ENCODE measurements at places on chromosomes 5 and 9. TPM values are rescaled to one million over a fixed set of nuclear protein-coding genes. Genes with fewer than 3 reads are reported as not detected.

- no peaks in the 10 kb centered on the region for H3K36me3 ChIP-seq
- DNase-seq, result no peak
- H3K4me1 ChIP-seq, result no peaks in the 10 kb centered on the region
- no peak overlapping the region for H3K4me3 ChIP-seq
- H3K27me3 ChIP-seq, result peaks cover 8% of the 10 kb centered on the region
- no peak overlapping the region for H3K27ac ChIP-seq
Observed at GRCh38 chr9:117290856-117291622, 123.8 kb downstream of the ASTN2 start.

DNA sequence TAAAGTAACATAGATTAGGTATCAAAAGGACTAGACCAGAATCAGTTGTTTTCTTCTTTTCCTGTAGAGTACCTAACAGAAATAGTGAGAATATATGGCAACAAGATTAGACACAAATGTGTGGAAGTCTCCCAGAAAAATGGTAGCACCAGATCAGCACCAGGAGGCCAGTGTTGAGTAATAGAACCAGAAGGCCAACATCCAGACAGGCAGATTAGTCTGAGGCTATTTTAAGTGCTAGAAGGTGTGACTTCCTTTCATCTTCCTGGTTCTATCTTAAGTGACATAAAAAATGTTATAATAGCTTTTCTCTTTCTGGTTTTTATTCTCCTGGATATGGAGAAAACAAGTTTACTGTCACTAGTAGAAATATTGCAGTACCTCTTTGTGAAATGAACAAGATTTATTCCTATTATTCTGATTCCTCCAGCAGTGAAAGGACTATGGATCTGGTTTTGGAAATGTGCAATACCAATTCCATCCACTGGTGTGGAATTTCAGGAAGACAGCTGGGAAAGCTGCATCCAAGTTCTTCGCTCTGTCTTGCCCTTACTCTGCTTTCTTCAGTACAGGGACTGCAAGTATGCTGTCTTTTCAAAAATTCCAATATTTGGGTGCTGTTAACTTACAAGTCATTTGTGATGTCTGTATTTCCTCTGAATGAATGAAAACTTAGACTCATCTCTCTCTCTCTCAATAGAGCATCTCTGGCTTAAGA, 39.1 kb downstream of the SHLD3 start:
- no peak for DNase-seq
- peaks cover 14% of the 10 kb centered on the region for H3K36me3 ChIP-seq
- no peak overlapping the region for H3K4me3 ChIP-seq
- no peaks in the 10 kb centered on the region for H3K27me3 ChIP-seq
- H3K27ac ChIP-seq, result no peak overlapping the region

- no peak for DNase-seq
- H3K36me3 ChIP-seq, result peaks cover 45% of the 10 kb centered on the region
- peaks cover 52% of the 10 kb centered on the region for H3K4me1 ChIP-seq
- H3K27me3 ChIP-seq, result no peaks in the 10 kb centered on the region
Observed at GRCh38 chr5:80174790-80175189, 81.1 kb downstream of the SERINC5 start.

- DNase-seq, result no peak
- no peak overlapping the region for H3K4me3 ChIP-seq
- H3K27me3 ChIP-seq, result no peaks in the 10 kb centered on the region
- no peaks in the 10 kb centered on the region for H3K4me1 ChIP-seq
- H3K27ac ChIP-seq, result no peak overlapping the region
- H3K36me3 ChIP-seq, result no peaks in the 10 kb centered on the region
Observed at GRCh38 chr5:143244000-143244736, 159.3 kb downstream of the NR3C1 start.

DNA sequence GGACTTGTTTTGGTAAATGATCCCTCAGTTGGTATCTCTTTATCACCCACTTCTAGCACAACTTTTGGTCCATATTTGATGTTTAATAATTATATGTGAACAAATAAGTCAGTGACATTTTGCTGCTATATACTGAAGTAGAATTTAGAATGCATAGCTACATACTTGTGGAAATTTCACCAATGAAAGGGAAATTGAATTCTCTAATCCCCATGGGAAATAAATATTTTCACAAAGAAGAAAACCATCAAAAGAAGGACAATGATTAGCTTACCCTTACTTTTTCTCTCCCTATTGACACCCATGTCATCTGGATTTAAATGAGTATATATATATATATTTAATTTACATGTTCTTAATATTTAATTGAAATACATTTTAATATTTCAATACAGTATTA, 94.3 kb upstream of the DAB2 start:
- H3K27me3 ChIP-seq, result no peaks in the 10 kb centered on the region
- H3K4me1 ChIP-seq, result no peaks in the 10 kb centered on the region
- DNase-seq, result no peak
- no peak overlapping the region for H3K27ac ChIP-seq
- no peaks in the 10 kb centered on the region for H3K36me3 ChIP-seq
- H3K4me3 ChIP-seq, result no peak overlapping the region

DNA sequence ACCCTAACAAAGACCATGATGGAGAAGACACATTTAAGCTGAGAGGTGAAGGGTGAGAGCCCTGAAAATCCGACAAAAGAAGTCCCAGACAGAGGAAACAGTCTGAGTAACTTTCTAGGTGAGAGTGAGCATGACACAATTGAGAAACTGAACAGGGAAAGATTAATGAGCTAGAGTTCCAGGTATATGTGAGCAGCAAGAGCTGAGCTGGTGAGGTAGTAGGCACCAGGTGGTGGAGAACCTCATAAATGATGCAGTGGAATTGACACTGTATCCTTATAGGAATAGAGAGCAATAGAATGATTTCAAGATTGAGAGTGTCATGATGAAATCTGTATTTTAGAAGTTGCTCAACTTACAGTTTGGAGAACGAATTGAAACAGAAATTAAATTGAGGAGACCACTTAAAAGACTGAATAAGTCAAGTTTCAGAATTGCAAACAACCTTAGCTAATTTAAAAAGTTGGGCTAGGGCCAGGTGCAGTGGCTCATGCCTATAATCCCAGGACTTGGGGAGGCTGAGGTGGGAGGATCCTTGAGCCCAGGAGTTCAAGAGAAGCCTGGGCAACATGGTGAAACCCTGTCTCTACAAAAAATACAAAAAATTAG, 89.8 kb downstream of the NREP start:
- DNase-seq, result no peak
- peak overlapping the region; percentile 27 for H3K27ac ChIP-seq
- H3K36me3 ChIP-seq, result no peaks in the 10 kb centered on the region
- H3K4me1 ChIP-seq, result peaks cover 8% of the 10 kb centered on the region
- no peak overlapping the region for H3K4me3 ChIP-seq
- no peaks in the 10 kb centered on the region for H3K27me3 ChIP-seq

GRCh38 chr5:228886-229285, 10.8 kb downstream of the SDHA start:
- no peak overlapping the region for H3K4me3 ChIP-seq
- peaks cover 31% of the 10 kb centered on the region for H3K36me3 ChIP-seq
- no peaks in the 10 kb centered on the region for H3K27me3 ChIP-seq
- peaks cover 3% of the 10 kb centered on the region for H3K4me1 ChIP-seq

- peaks cover 5% of the 10 kb centered on the region for H3K4me1 ChIP-seq
- H3K27ac ChIP-seq, result no peak within 1 kb of the TSS
- H3K36me3 ChIP-seq, result no peaks in the 10 kb centered on the region
- peak within 1 kb of the TSS; percentile 79 for H3K4me3 ChIP-seq
- H3K27me3 ChIP-seq, result peaks cover 69% of the 10 kb centered on the region
Observed at GRCh38 chr9:97038611-97039513, at the start of gene CTSV. Gene CTSV (minus strand): TSS chr9:97039142. CDS start chr9:97038043, 1,099 bp downstream.

DNA sequence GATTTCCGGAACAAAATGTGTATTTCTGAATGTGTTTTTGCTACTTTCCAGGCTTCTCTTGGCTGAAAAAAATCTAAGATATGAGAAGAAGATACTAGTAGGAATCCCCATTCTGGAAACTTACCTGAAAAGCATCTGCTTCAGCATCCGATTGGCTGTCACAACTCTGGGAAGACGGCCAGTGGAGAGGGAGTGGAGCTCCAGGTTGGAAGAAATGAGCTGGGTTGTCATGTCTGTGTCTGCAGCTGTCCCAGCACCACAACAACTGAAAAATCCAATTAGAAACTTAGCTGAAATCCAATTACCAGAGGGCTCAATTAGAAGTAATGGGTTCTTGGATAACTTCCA, 3.0 kb downstream of the PSMB7 start:
- H3K36me3 ChIP-seq, result peaks cover 44% of the 10 kb centered on the region
- H3K27ac ChIP-seq, result no peak overlapping the region
- H3K4me3 ChIP-seq, result no peak overlapping the region
- DNase-seq, result no peak
- no peaks in the 10 kb centered on the region for H3K27me3 ChIP-seq

DNA sequence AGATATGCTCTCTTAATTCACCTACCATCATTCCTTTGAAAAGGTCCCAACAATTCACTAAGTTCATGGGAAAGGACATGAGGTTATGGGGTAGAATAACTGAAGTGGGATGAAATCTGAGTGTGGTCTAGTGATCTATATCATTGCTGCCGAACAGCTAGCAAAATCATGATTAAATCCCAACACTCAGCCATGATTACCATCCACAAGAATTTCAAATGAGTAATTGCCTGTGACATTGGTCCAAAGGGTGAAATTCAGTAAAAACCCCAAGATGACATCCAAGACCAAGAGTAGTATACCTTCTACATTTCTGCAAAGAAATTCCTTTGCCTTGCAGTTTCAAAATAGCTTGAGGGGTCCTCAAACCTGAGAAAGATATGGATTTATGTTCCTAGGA, 225.6 kb downstream of the SPOCK1 start:
- no peak overlapping the region for H3K4me3 ChIP-seq
- no peaks in the 10 kb centered on the region for H3K4me1 ChIP-seq
- no peak for DNase-seq
- no peak overlapping the region for H3K27ac ChIP-seq
- H3K27me3 ChIP-seq, result peaks cover 5% of the 10 kb centered on the region

DNA sequence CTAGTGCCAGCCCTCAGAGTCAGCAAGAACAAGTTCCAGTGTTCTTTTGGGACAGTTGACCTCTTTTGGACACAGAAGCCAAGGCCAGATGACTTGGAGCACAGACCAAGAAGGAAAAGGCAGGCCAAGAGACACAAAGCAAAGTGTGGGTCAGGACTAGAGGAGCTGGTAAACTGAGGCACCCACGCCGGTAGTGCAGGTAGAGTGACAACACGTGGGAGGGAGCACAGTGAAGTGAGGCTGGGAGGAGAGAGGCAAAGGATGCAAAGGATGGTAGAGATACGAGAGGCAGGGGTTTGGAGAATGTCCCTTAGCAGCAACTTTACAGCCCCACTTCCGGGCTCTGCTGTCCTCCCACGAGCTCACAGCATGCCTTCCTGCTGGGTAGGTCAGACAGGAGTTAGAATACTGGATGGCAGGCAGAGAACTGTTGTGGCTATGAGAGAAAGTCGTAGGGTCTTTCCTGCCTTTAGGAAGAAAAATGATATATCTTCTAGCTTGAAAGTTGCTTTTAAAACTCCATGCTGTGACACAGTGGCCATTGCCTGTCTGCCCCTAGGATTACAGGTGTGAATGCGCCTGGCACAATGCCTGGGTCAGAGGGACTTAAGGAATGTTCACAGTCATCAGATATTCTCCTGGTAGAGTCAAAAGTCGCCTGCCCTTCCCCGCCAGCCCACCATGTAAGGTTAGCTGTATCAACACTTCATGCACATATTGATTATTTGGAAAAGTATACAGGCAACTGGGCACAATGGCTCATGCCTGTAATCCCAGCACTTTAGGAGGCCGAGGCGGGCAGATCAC, 97.9 kb downstream of the PDE8B start:
- no peak overlapping the region for H3K27ac ChIP-seq
- no peak overlapping the region for H3K4me3 ChIP-seq
- H3K4me1 ChIP-seq, result no peaks in the 10 kb centered on the region

DNA sequence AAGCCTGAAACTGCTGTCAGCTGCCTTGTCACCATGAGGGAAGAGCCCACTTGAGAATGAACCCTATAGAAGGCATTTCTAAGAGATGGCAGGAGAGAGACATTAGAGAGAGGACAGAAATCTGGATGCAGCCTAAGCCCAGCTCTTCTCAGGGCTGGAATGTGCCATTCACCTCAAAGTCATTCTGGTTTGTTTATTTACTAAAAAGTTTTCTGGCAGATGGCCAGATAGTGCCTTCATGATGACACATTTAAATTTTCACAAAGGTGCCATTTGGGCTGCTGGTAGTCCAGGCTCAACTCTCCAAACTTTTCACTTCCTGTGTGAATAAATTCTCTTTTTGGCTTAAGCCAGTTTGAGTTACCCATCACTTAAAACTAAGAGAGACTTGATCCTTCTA, 144.6 kb upstream of the ZNF366 start:
- no peak overlapping the region for H3K27ac ChIP-seq
- H3K4me3 ChIP-seq, result no peak overlapping the region
- no peaks in the 10 kb centered on the region for H3K27me3 ChIP-seq
- no peak for DNase-seq

GRCh38 chr9:15374825-15375224, 47.9 kb upstream of the SNAPC3 start:
- H3K27ac ChIP-seq, result no peak overlapping the region
- peaks cover 8% of the 10 kb centered on the region for H3K27me3 ChIP-seq
- no peak overlapping the region for H3K4me3 ChIP-seq

GRCh38 chr5:74541381-74541781, 99.1 kb downstream of the ENC1 start:
- H3K27me3 ChIP-seq, result peaks cover 19% of the 10 kb centered on the region
- H3K4me1 ChIP-seq, result no peaks in the 10 kb centered on the region
- H3K4me3 ChIP-seq, result no peak overlapping the region
- H3K36me3 ChIP-seq, result no peaks in the 10 kb centered on the region
- H3K27ac ChIP-seq, result no peak overlapping the region
- no peak for DNase-seq

- no peak overlapping the region for H3K4me3 ChIP-seq
- H3K27ac ChIP-seq, result no peak overlapping the region
- H3K36me3 ChIP-seq, result no peaks in the 10 kb centered on the region
- no peaks in the 10 kb centered on the region for H3K4me1 ChIP-seq
Observed at GRCh38 chr9:101673642-101674041, 64.8 kb downstream of the GRIN3A start.

GRCh38 chr5:31270396-31270795, 76.9 kb downstream of the CDH6 start:
- H3K4me3 ChIP-seq, result no peak overlapping the region
- H3K27me3 ChIP-seq, result no peaks in the 10 kb centered on the region
- H3K27ac ChIP-seq, result no peak overlapping the region
- no peak for DNase-seq
- H3K36me3 ChIP-seq, result no peaks in the 10 kb centered on the region

DNA sequence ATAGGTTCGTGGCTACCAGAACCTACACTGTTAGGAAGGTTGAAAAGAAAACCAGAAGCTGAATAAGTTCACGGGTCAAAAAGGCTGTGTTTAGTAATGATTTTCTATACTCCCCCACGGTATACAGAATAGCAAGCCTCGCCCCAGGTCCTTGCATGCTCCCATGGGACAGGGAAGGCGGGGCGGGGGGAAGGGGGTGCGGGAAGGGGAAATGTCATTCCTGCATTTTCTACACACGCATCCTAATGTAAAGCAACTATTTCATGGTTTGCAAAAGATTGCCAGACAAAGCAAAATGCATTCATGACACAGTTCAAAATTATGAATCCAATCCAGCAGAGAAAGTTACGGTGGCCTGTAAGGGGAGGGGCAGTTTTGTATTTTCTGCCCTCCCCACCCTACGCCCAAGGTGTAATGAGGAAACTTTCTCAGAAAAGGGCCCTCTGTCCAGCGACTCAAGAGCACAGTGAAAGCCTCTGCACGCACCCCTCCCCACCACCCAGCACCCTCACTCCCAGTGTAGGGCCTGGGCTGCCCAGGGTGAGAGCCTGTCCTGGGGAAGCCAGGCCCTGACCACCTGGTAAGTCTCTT, 105.2 kb downstream of the ROR2 start:
- H3K27ac ChIP-seq, result no peak overlapping the region
- H3K4me3 ChIP-seq, result no peak overlapping the region
- no peak for DNase-seq
- no peaks in the 10 kb centered on the region for H3K36me3 ChIP-seq
- H3K4me1 ChIP-seq, result peaks cover 17% of the 10 kb centered on the region

CNOT8 gene
- total RNA-seq, result 53.9 TPM

DTWD2 gene
- total RNA-seq, result 5.4 TPM

EGR1 gene
- total RNA-seq, result 48.0 TPM

DYNC2I2 gene
- 34.3 TPM for total RNA-seq

CD74 gene
- 294 TPM for total RNA-seq

SERINC5 gene
- total RNA-seq, result 22.0 TPM

FOXD4L5 gene
- not detected for total RNA-seq
